Thyroid gland (tissue), 4 donors: ENCODE measurements at places on chromosomes 1 and 21. TPM values are rescaled to one million over a fixed set of nuclear protein-coding genes. Genes with fewer than 3 reads are reported as not detected.

GRCh38 chr1:38657207-38657840 is 202.2 kb downstream of the RRAGC start:
- no peak for DNase-seq
- no peaks in the 10 kb centered on the region for H3K4me1 ChIP-seq
- no peaks in the 10 kb centered on the region for H3K27me3 ChIP-seq
- no peaks in the 10 kb centered on the region for H3K36me3 ChIP-seq

DNA sequence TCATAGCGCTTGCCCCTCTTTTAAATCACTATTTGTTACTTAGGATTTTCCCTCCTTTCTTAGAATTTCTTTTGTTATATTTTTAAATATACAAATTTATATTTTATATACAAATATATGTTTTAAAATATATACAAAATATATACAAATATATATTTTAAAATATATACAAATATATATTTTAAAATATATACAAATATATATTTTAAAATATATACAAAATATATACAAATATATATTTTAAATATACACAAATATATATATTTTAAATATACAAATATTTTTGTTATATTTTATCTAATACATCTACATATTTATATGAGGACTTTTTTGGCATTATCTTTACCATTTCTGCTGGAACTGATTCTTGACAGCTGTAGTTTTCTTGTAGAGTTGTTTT is 50.9 kb upstream of the QSOX1 start:
- H3K4me3 ChIP-seq, result no peak overlapping the region
- DNase-seq, result no peak
- no peaks in the 10 kb centered on the region for H3K4me1 ChIP-seq
- no peaks in the 10 kb centered on the region for H3K27me3 ChIP-seq
- H3K36me3 ChIP-seq, result peaks cover 6% of the 10 kb centered on the region

GRCh38 chr1:201818971-201819750 is 9.8 kb upstream of the IPO9 start:
- no peaks in the 10 kb centered on the region for H3K27me3 ChIP-seq
- H3K36me3 ChIP-seq, result peaks cover 36% of the 10 kb centered on the region
- H3K27ac ChIP-seq, result no peak overlapping the region
- H3K4me3 ChIP-seq, result no peak overlapping the region
- DNase-seq, result no peak

GRCh38 chr1:237562242-237562823 is 328.4 kb downstream of the ZP4 start:
- no peak for DNase-seq
- no peak overlapping the region for H3K4me3 ChIP-seq
- H3K36me3 ChIP-seq, result no peaks in the 10 kb centered on the region

DNA sequence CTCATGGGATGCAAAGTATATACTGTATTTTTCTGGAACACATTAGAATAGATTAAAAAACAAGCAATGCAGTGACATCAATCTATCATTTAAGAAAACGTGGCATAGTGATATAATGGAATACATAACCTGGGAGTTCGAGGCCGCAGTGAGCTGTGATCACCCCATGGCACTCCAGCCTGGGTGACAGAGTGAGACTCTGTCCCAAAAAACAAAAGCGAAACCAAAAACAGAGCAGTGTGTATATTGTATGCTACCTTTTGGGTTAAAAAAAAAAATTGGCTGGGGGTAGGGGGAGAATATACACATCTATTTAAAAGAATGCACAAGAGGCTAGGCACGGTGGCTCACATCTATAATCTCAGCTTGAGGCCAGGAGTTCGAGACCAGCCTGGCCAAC is 13.5 kb downstream of the SLC2A1 start:
- H3K36me3 ChIP-seq, result no peaks in the 10 kb centered on the region
- peak overlapping the region; percentile 95 for H3K27ac ChIP-seq
- H3K27me3 ChIP-seq, result no peaks in the 10 kb centered on the region
- H3K4me1 ChIP-seq, result peaks cover 98% of the 10 kb centered on the region
- DNase-seq, result no peak

The IFI44L gene
- total RNA-seq, result 8.6 TPM

The SLFNL1 gene
- total RNA-seq, result 0.81 TPM
